MM.1S (cell line): ENCODE measurements at places on chromosomes 1 and 21.

- H3K36me3 ChIP-seq: no peaks in the 10 kb centered on the region
- H3K4me3 ChIP-seq: no peak overlapping the region
- peaks cover 59% of the 10 kb centered on the region for H3K27me3 ChIP-seq
- H3K27ac ChIP-seq: no peak overlapping the region
- no peak for DNase-seq
- no peaks in the 10 kb centered on the region for H3K4me1 ChIP-seq
Measured at GRCh38 chr1:6239950-6240768, 3.8 kb upstream of the HES3 start.

DNA sequence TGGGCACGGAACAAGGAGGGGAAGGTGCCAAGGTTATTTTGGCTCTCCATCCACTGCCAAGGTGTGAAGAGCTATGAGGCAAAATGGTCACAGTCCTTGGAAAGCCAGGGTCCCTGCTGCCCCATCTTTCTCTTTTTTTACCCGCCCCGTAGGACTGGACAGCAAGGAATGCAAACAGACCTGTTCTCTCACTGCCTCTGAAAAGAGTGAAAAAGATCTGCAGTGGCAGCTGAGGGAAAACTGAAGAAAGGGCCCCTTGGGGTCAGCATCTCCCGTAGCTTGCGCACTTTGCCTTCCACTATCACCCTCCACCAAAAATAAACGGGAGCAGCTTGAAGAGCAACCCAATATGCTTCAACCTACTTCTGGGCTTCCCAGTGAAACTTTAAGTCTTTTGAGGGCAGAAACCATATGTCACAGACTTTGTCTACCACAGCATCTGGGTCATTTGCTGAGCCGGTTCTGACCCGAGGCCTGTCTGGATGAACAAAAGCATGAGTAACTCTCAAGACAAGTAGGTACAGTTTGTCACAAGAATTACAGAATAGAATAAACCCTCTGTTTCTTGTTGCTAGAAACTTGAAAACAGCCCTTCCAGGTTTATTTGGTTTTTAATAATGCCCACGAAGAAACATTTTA, 9.4 kb upstream of the KIF14 start:
- no peaks in the 10 kb centered on the region for H3K36me3 ChIP-seq
- peaks cover 52% of the 10 kb centered on the region for H3K4me1 ChIP-seq
- H3K27me3 ChIP-seq: no peaks in the 10 kb centered on the region
- no peak for DNase-seq

- H3K27ac ChIP-seq: no peak overlapping the region
- no peaks in the 10 kb centered on the region for H3K27me3 ChIP-seq
- no peak overlapping the region for H3K4me3 ChIP-seq
- no peaks in the 10 kb centered on the region for H3K36me3 ChIP-seq
- DNase-seq: no peak
Measured at GRCh38 chr1:232768793-232769192, 36.4 kb upstream of the MAP10 start.

DNA sequence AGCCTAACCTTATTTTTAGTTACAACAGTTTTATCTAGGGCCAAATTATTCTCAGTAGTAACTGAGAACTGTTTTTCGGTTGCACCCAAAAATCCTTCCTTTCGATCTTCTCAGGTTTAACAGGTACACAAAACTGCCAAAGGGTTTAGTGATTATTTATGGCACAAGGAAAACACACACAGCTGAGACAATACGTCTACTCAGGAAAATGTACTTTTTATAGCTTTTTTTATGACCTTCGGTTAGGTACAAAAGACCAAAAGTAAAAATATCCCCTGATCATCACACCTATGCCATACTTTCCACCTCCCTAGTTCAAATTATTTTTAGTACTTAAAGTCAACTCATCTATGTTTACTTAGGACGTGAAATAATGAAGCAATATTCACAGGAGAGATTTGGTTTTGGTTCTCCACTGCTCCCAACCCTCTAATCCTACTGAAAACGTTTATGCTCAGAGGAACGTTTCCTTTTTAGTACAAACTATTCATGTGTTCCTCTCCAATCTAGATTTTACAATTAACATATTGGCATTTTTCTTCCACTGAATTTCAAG, 48.7 kb downstream of the TTLL7 start:
- H3K4me1 ChIP-seq: no peaks in the 10 kb centered on the region
- H3K4me3 ChIP-seq: no peak overlapping the region
- H3K27ac ChIP-seq: no peak overlapping the region
- no peaks in the 10 kb centered on the region for H3K27me3 ChIP-seq
- DNase-seq: no peak

- no peak for DNase-seq
- no peaks in the 10 kb centered on the region for H3K36me3 ChIP-seq
- no peak overlapping the region for H3K27ac ChIP-seq
- H3K4me1 ChIP-seq: no peaks in the 10 kb centered on the region
Measured at GRCh38 chr1:17375651-17376050, 3.7 kb downstream of the PADI6 start.

GRCh38 chr1:19535214-19535613, 49.9 kb upstream of the CAPZB start:
- no peaks in the 10 kb centered on the region for H3K27me3 ChIP-seq
- no peak overlapping the region for H3K4me3 ChIP-seq
- H3K4me1 ChIP-seq: no peaks in the 10 kb centered on the region

- H3K4me3 ChIP-seq: no peak overlapping the region
- no peaks in the 10 kb centered on the region for H3K36me3 ChIP-seq
- no peak for DNase-seq
- no peaks in the 10 kb centered on the region for H3K27me3 ChIP-seq
- H3K27ac ChIP-seq: no peak overlapping the region
- no peaks in the 10 kb centered on the region for H3K4me1 ChIP-seq
Measured at GRCh38 chr1:203995228-203995627, 77.7 kb upstream of the SOX13 start.

GRCh38 chr1:81484284-81484683, 316.4 kb upstream of the ADGRL2 start:
- no peak overlapping the region for H3K4me3 ChIP-seq
- no peaks in the 10 kb centered on the region for H3K36me3 ChIP-seq
- no peak for DNase-seq

DNA sequence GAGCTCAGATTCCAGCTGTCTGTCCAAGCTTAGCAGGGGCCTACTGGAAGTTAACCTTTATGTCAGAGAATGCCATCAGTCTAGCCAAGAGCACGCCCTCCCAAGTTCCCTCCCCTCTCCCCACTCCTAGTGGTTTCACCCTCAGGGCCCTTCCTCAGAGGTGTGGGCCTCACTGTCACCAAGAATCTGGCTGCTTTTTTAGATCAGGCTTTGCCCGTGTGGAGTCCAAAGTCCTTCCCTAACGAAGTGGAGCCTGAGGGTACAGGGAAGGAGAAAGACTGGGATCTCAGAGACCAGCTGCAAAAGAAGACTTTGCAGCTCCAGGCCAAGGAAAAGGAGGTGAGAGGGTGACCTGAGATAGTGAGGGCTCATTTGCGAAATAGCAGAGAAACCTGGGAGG, 4.1 kb downstream of the C1orf74 start:
- peaks cover 13% of the 10 kb centered on the region for H3K4me1 ChIP-seq
- no peak overlapping the region for H3K27ac ChIP-seq
- no peak for DNase-seq
- no peaks in the 10 kb centered on the region for H3K27me3 ChIP-seq
- H3K4me3 ChIP-seq: no peak overlapping the region
- peaks cover 15% of the 10 kb centered on the region; the same call in 1 of the 2 replicates for H3K36me3 ChIP-seq

- H3K4me3 ChIP-seq: no peak overlapping the region
- H3K4me1 ChIP-seq: peaks cover 14% of the 10 kb centered on the region; the same call in 1 of the 2 replicates
- H3K27me3 ChIP-seq: no peaks in the 10 kb centered on the region
- H3K27ac ChIP-seq: no peak overlapping the region
- H3K36me3 ChIP-seq: no peaks in the 10 kb centered on the region
Measured at GRCh38 chr1:154730259-154730658, 122.3 kb upstream of the ADAR start.

GRCh38 chr1:238647877-238648276, 738.5 kb upstream of the CHRM3 start:
- H3K4me1 ChIP-seq: peaks cover 12% of the 10 kb centered on the region
- H3K27me3 ChIP-seq: no peaks in the 10 kb centered on the region

GRCh38 chr1:40303051-40303771, 13.9 kb downstream of the COL9A2 start:
- H3K27ac ChIP-seq: no peak overlapping the region
- no peaks in the 10 kb centered on the region for H3K36me3 ChIP-seq
- H3K4me1 ChIP-seq: no peaks in the 10 kb centered on the region
- no peak overlapping the region for H3K4me3 ChIP-seq
- DNase-seq: no peak

GRCh38 chr1:233394860-233395717, 67.6 kb downstream of the MAP3K21 start:
- no peak overlapping the region for H3K4me3 ChIP-seq
- no peak overlapping the region for H3K27ac ChIP-seq
- no peaks in the 10 kb centered on the region for H3K36me3 ChIP-seq
- H3K27me3 ChIP-seq: no peaks in the 10 kb centered on the region
- peak; percentile 82 for DNase-seq
- H3K4me1 ChIP-seq: 0 out of 2 replicates have a peak, but pooled peaks cover 6% of the 10 kb centered on the region

DNA sequence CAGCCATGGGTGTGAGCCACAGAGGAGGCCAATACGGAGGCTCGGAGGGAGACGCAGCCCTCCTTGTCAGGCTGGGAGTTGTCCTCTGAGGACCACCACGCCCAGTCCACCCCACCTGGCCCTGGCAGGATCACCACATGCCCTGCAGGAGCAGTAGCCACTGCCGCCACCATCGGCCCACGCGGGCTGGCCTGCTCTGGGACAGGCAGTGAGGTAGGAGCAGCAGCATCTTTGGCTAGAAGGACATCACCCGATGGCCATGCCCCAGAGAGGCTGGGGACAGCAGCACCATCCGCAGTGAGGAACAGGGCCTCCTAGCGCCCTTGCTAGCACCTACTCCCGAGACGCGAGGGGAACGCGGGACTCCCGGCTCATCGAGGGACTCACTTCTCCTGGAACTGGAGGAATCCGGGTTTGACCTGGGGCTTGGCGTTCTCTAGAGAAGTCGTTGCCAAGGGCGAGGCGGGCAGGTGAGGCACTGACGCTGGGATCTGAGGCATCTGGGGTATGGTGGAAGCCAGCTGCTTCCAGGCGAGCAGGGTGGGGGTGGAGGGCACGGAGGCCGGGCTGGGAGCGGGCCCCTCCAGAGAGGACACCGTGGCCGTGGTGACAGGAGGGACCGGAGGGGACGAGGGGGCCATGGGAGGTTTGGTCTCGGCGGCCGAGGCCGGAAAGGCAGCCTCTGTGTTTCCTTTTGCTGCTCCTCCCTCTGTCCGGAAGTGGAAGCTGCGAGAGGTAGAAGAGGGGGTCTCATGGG, 148.9 kb downstream of the CASZ1 start:
- DNase-seq: no peak
- no peak overlapping the region for H3K27ac ChIP-seq
- no peak overlapping the region for H3K4me3 ChIP-seq
- H3K36me3 ChIP-seq: no peaks in the 10 kb centered on the region

GRCh38 chr1:96363826-96364225, 357.8 kb upstream of the PTBP2 start:
- no peak for DNase-seq
- H3K27ac ChIP-seq: no peak overlapping the region
- H3K27me3 ChIP-seq: no peaks in the 10 kb centered on the region

DNA sequence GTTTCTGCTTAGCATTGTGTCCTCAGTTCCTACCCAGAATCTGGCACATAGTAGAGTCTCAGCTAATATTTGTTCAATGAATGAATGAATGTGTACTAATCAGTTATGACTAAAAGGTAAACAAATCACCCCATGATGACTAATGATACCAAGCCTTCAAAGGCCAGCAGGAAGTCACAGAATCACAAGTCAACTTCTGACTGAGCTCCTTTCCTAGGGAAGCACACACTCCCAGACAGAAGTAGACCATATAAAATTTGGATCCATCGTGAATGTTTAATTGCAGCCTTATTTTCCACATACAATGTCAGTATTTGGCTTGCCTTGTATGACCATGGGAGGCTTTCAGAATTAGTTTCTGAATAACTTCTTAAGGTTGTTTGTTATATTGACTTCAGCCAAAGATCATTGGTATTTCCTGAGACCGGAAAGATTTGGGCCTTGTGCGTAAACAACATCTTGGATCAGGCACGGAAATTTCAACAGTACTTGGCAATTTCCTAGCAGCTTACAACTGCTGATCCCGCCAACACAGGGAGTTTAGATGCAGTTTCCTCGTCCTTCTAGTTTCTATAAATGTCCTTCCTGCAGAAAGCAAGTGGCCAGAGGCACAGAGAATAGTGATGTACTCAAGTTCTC, 185.9 kb upstream of the ATP1B1 start:
- H3K4me3 ChIP-seq: no peak overlapping the region
- no peaks in the 10 kb centered on the region for H3K36me3 ChIP-seq
- H3K27ac ChIP-seq: no peak overlapping the region
- no peak for DNase-seq
- 0 out of 2 replicates have a peak, but pooled peaks cover 4% of the 10 kb centered on the region for H3K4me1 ChIP-seq
- H3K27me3 ChIP-seq: no peaks in the 10 kb centered on the region

GRCh38 chr1:35573198-35574124, at the start of gene TFAP2E:
TFAP2E (plus strand) TSS chr1:35573314; CDS start chr1:35573578, 264 bp downstream.
- no peaks in the 10 kb centered on the region for H3K36me3 ChIP-seq
- H3K4me3 ChIP-seq: no peak within 1 kb of the TSS
- H3K27me3 ChIP-seq: no peaks in the 10 kb centered on the region

DNA sequence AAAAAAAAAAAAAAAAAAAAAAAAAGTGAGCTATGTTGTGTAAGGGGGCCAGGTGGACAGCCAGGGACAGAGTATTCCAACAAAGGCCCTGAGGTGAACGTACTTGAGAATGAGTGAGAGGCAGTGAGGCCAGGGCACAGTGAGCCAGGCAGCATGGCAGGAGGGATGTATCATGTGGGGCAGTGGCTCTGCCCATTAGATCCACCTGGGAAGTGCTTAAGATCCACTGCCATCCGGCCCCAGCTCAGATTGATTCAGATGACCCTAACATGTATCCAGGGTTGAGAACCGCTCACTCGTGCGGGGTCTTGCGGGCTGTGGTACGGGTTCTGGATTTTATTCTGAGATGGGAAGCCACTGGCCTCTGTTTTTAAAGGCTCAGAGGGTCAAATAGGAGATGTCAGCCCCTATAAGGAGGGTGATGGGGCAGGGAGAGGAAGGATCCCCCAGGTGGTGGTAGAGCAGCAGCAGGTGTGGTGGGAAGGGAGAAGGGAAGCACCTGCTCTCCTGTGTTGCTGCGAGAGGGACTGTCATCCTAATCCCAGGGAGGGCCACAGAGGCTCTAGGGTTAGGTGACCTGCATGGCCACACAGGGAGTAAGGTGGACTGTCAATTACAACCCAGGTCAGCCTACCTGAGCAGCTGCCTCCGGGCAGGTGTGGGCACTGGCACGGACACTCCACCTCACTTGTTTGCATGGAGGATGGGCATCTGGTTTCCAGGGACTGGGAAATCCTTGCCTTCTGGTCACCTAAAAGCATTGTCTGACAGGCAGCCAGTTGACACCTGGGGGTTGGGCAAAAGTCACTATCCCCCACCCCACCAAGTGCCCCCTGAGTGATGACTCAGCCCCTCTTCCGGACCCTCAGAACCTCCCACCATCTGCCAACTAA, 31.6 kb downstream of the CDK18 start:
- no peaks in the 10 kb centered on the region for H3K4me1 ChIP-seq
- no peak overlapping the region for H3K27ac ChIP-seq
- peaks cover 52% of the 10 kb centered on the region for H3K27me3 ChIP-seq
- no peak for DNase-seq

DNA sequence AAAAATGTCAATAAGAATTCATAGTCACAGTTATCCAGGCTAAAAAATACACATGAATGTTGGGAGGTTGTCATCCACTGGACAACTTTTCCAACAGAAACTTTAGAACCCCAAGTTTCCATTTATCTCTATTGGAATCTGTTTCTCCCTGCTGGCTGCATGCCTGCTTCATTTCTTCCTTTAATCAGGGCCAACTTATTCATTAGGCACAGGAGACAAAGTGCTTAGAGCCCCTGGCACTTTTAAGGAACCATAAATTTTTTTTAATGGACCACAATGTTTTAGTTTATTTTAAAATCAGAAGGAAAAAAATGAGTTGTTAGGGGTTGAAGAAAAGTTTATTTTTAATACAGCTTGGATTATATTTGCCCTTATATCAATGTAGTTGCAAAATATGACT, 26.7 kb upstream of the C2CD2 start:
- H3K4me1 ChIP-seq: no peaks in the 10 kb centered on the region
- H3K27me3 ChIP-seq: no peaks in the 10 kb centered on the region
- DNase-seq: no peak
- no peaks in the 10 kb centered on the region for H3K36me3 ChIP-seq
